ENCODE measurements at places on chromosomes 7 and 10.

DNA sequence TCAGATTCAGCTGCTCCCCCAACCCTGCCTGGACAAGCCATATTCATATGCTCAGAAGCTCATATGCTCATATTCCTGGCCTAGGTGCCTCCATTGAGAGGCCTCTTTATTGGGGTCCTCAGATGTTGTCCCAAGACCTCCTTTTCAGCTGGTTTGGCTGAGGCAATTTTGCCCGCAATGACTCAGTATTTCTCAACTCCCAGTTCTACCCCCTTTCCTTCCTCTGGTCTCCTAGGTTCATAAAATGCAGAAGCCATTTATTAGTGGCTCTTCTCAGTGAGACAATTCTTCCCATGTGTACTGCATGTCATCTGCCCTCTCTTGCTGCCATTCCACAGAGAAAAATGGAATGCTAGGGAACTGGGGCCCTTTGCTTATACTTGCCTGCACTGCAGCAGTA, 110.7 kb downstream of the INHBA start:
- no peak for DNase-seq

DNA sequence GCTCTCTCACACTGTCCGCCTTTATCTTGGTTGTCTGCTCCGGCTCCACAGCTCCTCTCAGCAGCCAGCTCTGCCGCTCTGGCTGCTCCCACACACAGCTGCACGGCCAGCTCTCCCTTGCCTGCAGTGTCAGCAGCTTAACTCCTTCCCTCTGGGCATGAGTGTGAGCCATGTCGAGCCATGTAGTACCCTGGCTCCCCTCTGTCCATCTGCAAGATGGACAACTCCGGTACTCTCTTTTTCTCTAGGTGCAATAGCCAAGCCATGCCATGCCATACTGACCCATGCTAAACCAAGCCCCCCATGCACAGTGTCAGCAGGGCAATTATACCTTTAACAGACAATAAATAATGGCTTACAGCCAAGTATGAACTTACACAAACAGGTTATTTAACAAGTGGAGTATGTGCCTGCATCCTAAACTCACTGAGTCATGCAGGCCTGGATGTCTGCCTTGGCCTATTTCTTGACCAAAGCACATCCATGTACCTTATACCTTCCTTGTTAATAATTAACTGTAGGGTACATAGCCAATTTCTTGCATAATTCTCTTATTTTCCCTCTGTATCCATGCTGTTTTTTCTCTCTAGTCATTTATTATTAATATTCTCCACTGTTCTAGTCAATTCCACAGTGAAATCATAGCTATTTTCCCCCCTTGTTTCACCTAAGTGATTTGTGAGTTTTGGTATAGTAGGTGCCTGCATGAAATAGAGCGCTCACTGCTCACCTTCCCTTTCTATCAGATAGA, 170.9 kb downstream of the CDK14 start:
- DNase-seq = no peak

DNA sequence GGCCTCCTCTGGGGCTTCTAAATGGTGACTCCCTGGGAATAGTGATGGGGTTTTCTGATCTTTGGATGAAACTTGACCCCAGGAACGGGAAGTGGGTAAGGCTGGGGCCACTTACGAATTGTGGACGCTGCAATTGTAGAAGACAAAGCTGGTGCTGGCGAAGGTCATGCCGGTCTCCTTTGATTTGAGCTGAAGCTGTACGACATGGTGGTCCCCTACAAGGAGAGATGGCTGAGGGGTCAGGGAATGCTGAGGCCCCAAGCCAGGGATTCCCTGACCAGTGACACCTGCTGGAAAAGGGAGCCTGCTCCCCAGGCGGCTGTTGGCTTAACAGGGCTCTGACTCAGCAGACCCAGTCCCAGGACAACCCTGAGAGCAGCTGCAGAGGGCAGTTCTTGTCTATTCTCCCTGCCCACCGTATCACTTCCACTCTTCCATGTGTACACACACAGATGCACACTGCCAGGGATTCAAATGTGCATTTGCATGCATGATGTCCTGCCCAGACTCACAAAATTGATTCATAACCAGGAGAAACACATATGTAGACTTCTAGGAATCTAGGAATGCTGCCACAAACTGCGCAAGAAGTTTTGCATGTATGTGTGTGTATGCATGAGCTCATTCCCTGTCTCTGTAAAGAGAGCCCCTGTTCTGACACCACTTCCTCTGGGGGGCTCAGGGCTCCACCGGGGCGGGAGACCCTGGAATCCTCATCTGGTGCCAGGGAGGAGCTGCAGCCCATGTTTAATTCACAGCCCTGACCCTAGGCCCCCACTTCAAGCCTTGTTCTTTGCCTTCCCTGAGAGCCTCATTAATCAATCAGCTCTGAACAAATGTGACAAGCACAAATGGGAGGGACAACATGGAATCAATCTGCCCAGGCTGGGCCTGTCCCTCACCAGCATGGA, 350.0 kb downstream of the PLXNA4 start:
- no peak for DNase-seq

- DNase-seq = no peak
These were observed 291.8 kb downstream of the SDHAF3 start for GRCh38 chr7:97409346-97409745.

DNA sequence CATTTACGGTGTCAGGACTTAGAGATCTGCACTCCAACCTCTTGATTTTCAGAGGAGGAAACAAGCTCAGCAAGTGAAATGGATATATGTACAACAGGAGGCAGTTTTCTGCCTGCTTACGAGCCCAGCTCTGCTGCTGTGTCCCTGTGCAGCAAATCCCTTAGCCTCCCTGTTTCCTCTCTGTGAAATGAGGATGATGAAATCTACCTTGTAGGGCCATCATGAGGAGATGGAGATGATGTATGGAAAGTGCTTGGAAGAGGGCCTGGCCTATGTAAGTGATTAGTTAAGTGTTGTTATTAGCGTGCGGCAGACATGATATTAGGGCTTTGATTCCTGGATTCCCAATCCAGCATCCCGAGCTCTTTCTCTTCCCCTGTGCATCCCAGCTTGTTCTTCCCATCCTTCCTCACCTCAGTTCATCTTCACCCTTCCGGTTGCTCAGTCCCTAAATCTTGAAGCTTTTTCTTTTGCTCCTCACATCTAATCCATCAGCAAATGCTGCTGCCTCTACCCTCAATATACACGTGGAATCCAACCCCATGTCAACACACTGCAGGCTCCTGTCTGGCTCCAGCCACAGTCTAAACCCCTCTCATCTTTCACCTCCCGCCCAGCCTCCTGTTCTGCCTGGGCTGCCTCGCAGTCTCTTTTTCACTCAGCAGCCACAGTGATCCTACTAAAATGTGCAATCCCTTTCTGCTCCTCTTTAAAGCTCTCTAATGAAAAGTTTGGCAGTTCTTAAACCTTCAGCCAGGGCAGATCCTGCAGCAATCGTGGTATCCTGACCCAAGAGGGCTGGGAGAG, 113.8 kb downstream of the MARCHF5 start:
- DNase-seq = no peak

DNA sequence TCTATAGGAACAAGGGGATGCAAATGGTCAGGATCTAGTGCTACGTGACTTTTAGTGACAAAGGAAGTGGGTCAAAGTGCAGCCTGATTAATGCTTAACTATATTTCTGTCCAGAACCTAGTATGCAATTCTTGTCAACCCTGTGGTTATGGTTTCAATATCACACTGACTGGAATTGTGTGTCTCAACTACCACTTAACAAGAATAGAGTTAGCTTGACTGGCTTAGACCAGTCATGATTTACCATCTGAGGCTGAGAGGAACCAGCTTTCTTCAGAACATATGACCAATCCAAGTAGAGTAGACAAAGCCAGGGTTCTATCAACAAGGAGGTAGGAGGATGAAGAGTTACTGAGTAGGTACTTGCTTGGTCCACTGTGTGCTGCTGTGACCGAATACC, 54.4 kb downstream of the MYPN start:
- DNase-seq = no peak

GRCh38 chr7:94043299-94043698, 39.1 kb upstream of the BET1 start:
- DNase-seq = no peak

- no peak for DNase-seq
These were observed 28.9 kb downstream of the PPIF start for GRCh38 chr10:79376078-79376628.

Measured in T-helper 1 cell (primary cell).